ENCODE measurements at places on chromosomes 1 and 21.
A peak's percentile ranks its signal among the peaks of the same experiment; 100 is the strongest.

GRCh38 chr1:28885472-28885877 lies 28.9 kb upstream of the EPB41 start:
- DNase-seq: no peak

DNA sequence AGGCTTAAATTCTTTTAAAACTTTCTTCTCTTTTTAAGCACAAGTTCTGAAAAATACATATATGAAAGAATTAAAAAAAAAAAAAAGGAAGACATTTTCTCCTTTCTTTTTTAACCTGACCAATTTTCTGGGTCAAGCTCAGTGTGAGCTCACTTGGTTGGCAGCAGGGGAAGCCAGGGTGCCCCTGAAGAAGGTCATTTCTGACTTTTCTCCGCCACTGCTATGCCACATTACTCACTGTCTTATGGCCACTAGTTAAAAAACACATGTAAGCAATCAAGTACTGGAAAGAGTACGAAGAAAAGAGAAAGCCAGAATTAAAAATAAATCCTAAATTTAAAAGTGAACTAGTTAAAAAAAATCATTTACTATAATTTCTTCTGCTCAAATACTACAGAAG lies 275.0 kb downstream of the NEGR1 start:
- no peak for DNase-seq

GRCh38 chr1:118158924-118159323 lies 26.1 kb downstream of the SPAG17 start:
- no peak for DNase-seq

DNA sequence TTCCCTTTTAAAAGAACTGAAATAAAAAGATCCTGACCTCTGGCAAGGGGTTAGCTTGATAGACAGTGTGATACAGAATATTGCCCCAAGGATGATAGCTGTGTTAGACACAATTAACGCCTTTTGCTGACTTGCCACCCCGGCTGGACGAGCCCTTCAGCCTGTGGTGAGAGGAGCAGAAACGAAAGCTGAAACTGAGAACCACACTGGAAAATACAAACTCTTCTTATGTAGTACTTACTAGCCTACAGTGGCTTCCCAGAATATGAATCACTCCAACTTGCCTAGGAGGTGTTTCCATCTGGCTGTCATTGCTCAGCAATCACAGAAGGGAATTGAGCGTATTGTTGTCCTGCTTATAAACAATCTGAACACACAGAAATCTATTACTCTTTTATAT lies 22.9 kb downstream of the SAMSN1 start:
- DNase-seq: peak; percentile 33

DNA sequence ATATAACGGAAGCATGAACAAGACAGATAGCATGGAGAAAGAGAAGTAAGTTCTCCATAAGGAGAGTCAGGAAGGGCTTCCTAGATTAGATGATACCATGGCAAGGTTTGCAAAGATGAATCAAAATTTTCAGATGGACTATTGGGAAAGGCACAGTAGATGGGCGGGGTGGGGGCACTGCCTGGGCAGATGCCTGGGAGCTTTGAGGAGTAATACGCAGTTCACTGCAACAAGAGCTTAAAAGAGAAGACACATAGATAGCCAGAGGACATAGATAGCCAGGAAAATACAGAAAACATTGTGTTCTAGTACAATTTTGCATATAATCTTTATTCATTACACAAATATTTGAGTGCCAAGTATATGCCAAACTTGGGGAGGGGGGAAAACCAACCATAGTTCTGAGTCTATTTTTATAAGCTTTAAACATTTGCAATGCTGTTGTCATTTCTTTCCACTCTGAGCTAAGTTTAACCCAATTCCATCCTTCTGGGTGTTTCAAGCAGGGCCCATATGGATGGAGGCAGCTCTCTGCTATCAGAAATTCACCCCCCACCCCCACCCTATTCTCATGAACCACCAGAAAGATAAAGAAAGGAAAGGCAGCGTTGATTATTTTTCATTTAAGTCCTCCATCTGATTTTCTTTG lies 120.6 kb downstream of the NUF2 start:
- DNase-seq: no peak

DNA sequence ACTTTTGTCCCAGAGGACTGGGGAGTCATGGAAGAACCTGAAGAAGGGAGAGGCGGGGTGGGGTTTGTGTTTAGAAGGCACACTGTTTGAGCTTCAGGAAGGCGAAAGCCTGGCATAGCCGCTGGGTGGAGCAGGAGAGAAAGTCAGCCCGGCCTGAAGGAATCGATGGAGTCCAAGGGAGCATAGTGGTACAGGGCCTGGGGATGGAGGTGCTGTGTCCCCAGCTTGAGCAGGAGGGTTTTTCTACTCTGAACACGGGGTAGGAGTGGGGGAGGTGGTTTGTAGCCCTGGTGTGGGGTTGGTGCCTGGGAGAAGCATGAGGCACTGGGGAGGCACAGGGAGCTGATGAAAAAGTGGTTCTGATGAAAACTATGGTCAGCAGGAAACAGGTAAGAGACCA lies 4.7 kb upstream of the CCDC24 start:
- DNase-seq: no peak

- DNase-seq: no peak
These were observed 18.7 kb upstream of the SPOCD1 start for GRCh38 chr1:31834501-31834900.

- no peak for DNase-seq
These were observed 73.3 kb upstream of the IRF2BP2 start for GRCh38 chr1:234683127-234683860.

- DNase-seq: no peak
These were observed 200.6 kb downstream of the RGS7 start for GRCh38 chr1:241156231-241156965.

GRCh38 chr21:44506279-44507255 lies 33.4 kb downstream of the KRTAP10-1 start:
- no peak for DNase-seq

DNA sequence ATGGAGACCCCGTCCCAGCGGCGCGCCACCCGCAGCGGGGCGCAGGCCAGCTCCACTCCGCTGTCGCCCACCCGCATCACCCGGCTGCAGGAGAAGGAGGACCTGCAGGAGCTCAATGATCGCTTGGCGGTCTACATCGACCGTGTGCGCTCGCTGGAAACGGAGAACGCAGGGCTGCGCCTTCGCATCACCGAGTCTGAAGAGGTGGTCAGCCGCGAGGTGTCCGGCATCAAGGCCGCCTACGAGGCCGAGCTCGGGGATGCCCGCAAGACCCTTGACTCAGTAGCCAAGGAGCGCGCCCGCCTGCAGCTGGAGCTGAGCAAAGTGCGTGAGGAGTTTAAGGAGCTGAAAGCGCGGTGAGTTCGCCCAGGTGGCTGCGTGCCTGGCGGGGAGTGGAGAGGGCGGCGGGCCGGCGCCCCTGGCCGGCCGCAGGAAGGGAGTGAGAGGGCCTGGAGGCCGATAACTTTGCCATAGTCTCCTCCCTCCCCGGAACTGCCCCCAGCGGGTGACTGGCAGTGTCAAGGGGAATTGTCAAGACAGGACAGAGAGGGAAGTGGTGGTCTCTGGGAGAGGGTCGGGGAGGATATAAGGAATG lies 505 bp downstream of the LMNA start:
- no peak for DNase-seq
